ENCODE measurements at places on chromosomes 7 and 10.

DNA sequence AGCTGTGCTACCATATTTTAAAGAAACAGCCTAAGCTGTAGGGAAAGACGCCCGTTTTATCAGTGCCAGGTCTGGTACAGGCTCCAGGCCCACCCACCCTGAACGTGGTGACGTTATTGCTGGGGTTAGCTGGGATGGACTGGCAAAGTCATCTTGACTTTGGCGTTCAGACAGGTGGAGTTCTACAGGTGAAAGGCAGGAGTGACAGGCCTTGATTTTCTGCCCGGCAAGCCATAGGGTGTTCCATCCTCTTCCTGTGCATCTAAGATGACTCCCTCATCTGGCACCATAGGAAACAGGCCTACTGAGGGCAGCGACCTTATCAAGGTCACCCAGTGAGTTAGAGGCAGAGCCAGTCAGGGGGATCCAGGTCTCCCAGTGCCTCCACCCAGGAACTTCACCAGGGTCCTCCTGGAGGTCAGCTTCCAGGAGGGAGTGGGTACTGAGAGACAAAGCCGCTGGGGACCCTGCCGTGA lies 41.6 kb downstream of the HK1 start:
- DNase-seq = no peak

GRCh38 chr7:33248671-33249070 lies 119.3 kb downstream of the BBS9 start:
- DNase-seq = no peak

DNA sequence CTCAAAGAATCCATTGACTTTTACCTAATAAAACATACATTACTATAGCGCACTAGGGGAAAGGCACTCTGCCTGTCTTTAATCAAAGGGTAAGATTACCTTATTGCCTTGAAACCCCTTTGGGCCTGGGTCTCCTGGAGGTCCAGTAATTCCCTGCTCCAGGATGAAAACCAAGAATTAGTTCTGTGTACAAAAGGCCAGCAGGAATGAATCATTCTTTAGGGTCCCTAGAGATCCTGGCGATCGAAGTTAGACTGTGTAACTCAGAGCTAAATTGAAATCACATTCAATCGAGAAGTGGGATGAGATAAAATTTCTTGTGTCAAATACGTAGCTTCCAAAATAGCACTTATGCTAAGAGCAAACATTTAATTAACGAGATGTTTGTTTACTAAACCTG lies 29.8 kb downstream of the COL28A1 start:
- no peak for DNase-seq

DNA sequence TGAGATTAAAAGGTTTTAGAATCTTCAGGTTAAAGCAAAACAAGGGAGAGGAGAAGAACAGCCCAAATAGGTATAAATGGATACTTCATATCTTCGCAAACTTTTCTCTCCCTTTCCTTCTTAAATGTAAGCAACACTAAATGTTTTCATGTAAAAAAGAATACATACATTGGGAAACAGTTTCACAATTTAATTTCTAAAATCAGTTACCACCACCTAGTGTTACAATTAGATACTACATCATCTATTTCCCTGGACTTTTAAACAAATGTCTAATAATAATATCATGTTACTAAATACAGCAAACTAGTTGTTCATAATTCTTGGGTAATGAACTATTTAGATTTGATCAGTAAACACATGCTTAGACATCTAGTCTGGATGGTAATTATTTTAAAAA lies 35.8 kb downstream of the MINDY3 start:
- DNase-seq = no peak

DNA sequence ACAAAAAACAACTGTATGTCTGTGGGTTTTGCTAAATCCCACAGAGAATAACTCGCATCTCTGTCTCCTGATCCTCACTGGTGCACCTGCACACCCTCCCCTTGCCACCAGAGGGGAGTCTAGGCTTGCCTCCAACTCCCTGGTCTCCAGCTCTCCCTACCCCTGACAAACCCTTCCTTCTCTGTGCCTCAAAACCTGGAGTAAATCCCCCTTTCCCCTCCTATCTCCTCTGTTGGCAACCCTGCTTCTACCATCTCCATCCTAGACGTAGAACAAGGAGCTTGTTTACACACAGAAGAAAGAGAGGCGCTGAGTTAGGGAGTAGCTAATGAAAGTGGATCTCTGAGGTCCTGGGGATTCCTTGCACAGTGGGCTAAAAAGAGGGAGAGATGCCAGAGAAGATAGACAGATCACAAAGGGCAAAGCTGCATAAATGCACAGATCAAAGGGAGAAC lies 6.0 kb downstream of the MBLAC1 start:
- DNase-seq = peak; percentile 72

- DNase-seq = no peak
These were observed 277.0 kb downstream of the ACTR3B start for GRCh38 chr7:153036396-153037063.

GRCh38 chr10:22251751-22252223 lies 34.0 kb upstream of the EBLN1 start:
- peak; percentile 71 for DNase-seq

GRCh38 chr10:86693275-86693674 lies 25.0 kb downstream of the LDB3 start:
- DNase-seq = no peak

DNA sequence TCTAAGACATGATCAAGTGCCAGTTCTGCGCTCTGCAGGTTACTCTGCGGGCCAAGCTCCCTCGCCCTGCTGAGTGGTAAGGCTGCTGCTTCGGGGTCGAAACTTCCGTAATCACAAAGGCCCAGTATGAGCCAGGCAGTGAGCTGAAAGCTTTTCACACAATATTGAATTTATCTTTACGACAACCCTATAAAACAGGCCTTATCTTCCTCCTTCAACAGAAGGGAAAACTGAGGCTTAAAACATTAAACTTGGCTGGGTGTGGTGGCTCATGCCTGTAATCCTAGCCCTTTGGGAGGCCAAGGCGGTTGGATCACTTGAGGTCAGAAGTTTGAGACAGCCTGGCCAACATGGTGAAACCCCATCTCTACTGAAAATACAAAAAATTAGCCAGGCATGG lies 83.3 kb downstream of the FAM107B start:
- DNase-seq = no peak

DNA sequence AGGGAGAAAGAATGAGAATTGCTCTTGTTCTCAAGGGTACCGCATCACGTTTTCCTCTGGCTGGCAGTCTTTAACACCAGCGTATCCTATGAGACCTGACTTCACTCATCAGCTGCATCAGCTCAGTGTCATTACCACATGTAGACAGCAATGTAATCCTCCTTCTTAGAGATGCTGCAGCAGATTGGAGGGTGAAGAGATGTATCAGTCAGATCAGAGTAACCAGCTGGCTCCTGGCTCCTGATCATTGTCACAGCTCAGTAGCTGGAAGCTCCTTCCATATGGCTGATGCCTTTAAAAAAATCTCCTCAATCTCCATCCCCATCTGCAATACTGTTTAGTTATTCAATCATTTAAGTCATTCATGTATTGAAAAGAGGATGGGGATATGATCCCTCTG lies 39.7 kb upstream of the EPHB6 start:
- no peak for DNase-seq

DNA sequence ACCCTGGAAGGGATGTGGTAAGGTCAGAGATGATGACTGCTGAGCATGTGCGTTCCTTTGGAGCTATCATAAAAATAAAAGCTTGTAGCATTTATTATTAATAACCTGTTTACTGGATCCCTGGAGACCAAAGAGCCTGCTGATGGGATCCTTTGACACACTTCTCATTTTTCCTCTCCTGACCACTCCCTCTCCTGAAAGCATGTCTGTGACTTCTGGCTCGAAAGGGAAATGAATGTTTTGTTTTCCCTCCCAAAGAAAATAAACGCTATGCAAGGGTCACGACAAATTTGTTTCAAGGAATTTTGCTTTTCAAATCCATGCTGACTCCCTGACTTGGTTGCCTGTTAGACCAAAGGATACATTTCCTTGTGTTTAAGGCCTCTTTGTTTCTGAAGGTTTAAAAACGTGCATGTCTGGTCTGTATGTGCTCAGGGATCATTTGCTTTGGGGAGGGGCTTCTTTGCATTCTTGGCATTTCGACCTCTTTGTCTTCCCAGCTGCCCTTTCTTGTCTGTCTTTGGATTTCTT lies 185.1 kb upstream of the AGK start:
- DNase-seq = no peak

GRCh38 chr10:88234297-88234696 lies 348.8 kb downstream of the RNLS start:
- no peak for DNase-seq

Data from ovary (tissue), 10 donors.